Fibroblast of upper back skin (primary cell): ENCODE measurements at places on chromosomes 3 and 15.

DNA sequence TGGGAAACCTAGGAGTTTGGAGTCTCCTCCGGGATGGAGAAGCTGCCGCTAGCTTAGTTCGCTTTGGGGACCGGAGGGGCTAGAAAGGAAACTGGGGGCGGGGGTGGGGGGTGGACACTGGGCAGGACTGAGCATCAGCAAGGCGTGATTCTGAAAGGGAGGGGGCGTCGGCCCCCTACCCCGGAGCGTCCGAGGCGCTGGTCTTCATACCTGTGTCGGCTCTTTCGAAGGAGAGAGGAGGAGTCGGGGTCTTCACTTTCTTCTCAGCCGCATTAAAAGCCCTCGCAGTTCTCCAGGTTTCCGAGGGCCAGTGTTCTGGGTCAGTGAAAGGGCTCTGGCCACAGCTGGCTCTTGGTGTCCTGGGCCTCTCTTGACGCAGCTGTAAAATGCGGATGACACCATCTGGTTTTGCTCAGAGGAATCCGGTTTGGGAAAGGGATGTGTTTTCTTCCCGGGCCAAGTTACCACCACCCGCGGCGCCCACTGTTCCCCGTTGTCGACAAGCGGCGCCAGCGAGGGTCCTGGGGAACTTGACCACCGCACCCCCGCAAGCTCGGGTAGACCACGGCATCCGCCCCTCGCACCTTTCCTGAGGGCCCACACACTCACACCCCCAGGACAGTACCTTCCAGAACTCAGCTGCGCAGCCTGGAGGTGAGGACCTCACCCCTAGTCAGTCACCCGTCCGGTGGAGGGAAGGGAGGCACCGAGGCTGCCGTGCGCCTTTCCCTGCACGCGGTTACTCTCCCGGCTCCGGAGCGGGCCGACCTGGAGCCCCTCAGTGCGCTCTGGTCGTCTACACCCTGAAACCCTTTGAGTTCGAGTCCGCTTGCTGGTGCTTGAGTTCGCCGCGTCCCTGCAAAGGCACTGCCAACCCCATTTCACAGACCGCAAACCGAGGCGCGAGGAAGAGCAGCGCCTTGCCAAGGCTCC is 660 bp downstream of the CCK start:
- no peak for DNase-seq

GRCh38 chr15:45186771-45187577 is 792 bp downstream of the SHF start:
- no peak for DNase-seq

- DNase-seq = peak; percentile 77
These were observed 56.7 kb upstream of the NUDT16 start for GRCh38 chr3:131324923-131325322.

DNA sequence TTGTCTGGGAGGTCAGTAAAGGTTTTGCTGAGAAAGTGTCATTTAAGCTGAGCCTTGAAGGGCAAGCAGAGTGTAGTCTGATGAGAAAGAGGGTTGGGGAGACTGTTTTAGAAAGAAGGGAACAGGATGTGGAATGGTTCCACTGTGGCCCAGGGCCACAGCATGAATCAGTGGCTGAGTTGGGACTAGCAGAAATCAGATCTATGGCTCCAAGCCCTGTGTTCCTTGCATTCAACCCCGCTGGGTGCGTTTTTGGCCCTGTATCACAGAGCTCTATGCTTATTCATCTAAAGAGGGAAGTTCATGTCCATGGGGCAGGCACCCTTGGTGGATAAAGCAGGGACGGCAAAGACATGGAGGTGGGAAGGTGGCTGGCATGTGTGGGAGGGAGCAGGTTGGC is 151.3 kb downstream of the CACNA1D start:
- DNase-seq = no peak

DNA sequence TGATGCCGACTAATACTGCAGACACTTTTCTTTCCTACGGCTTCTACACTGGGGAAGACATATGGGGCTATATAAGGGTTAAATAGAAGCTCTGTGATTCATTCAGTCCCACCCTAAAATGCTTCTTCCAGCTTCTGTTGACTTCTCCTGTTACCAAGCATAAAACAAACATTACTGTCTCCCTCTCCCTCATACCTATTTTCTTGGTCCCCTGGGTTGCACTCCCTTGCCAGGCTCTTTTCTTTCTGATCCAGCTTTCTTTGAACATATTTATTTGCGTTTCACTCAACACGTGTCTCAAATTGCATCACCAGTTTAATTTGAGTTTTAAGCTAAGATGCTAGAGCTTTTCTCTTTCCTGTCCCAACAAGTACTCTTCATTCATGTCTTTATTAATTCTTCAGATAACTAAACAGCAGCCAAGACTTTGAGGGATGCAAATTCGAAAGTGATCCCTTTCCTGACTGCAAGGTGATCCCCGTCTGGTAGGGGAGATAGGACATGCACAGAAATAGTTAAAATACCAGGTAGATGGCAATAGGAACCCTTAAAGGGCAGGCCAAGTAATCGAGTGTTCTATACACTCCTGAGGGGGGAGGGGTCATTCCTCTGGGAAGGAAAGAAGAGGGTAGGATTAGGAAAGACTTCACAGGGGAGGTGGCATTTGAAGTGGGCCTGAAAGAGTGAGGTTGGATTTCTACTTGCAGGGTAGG is 198.6 kb upstream of the BCL6 start:
- DNase-seq = no peak

DNA sequence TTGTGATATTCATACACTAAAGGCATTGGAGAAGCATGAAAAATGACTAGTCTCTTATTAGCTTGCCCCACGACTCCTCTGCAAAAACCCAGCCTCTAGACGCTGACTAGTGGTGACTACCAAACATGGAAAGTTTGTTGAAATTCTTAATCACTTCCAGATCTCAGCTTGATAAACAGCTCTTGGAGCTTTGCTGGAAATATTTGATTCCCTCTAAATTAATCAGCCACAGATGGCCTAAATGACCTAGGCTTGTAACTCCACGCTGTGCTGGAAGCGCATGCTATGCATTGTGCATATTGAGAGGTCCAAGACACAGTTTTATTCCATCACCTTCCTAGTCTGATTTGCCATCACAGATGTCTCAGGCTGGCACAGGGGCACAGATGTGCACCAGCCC is 244.7 kb upstream of the ST8SIA2 start:
- DNase-seq = peak; percentile 85

GRCh38 chr3:16928386-16929132 is 43.8 kb downstream of the PLCL2 start:
- DNase-seq = no peak

DNA sequence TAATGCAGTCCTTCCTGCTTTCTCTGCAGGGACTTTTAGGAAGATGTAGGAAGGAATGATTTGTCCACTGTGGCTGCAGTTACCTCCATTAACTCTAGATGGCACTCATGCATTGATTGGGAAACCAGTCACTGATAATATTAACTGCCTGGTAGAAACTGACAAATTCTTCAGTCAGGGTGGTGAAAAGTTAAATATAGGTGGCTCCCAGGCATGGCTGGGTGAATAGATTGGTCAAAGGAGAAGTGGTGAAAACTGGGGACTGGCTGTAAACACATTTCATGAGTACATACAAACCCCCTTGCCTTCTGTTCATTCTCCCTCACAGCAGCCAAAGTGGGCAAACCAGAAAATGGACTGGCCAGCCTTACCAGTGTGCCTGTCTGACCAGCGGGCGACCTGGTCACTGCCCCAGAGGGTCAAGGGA is 333.4 kb downstream of the THSD4 start:
- DNase-seq = peak; percentile 74

DNA sequence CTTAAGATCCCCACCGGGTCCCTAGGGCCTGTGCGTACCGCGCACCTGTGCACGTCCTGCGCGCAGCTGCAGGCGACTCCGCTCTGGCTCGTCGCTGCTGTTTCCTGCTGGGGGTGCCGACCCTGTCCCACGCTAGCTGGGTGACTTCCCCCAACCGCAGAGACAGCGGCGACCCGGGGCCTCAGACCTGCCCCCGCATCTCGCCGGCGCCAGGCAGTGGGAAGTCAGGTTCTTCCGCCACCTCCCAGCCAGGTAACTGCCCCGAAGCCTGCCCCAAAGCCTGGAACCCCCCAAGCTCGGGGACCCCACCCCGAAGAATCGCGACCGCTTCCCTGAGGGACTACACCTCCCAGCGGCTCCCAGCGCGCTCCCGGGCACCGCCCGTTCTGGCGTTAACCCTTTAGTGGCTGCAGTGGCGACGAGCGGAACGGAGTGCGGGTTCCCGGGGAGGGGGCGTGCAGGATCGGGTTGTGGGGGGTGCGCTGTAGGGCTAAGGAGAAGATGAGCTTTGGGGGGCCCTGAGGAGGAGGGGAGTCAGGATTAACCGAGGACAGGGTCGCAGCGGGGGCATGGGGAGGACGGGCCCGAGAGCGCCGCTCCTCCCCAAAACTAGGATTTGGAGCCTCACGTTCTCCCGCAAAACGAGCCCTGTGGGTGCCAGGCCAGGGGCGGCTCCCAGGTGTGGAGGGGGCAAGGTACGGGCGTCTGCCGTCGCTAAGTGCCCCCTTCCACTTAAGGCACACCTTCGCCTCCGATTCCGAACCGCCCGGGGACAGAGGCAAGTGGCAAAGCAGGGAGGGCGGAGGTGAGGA is 589 bp downstream of the NEIL1 start:
- DNase-seq = peak; percentile 13

- no peak for DNase-seq
These were observed 38.7 kb downstream of the PDIA5 start for GRCh38 chr3:123105201-123106189.

GRCh38 chr3:120637851-120638559 is 41.9 kb downstream of the NDUFB4 start:
- DNase-seq = peak; percentile 32

DNA sequence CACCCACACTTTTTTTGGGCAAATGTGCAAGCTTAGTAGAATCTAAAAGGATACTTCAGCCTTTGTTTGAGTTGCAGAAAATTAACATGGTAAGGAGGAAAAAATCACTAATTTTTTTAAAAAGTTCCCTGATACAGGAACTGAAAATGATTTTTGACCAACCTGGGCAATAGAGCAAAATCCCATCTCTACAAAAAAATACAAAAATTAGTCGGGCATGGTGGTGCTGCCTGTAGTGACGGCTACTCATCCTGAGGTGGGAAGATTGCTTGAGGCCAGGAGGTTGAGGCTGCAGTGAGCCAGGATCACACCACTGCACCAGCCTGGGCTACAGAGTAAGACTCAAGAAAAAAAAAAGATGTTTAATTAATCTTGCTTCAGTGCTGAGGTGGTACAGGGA is 10.6 kb upstream of the GABPB1 start:
- DNase-seq = no peak

DNA sequence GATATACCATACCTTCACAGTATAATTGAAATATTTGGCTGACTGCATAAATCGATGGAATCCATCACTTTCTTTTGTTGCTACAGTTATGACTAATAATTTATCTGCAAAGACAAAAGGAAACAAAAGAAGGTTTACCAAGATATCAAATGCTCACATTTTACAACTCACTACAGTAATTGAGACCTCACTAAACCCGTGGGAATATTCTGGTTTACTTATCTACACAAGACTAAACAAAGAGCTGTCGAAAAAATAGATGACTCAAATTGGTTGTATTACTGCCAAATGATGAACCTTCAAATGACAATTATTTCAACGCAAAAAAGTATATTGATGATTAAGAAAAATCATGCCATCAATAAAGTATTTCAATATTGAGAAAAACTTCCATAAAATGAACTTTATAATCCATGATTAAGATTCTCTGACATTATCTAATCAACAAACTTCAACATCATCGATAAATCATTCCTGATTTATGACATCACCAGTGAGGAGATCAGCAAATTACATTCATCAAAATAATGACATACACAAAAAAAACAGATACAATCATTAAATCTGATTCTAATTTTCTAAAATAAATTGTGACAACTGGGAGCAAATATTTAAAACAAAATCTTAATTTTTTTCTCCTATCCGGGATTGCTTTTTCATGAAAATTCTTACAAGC is 36.7 kb downstream of the PLOD2 start:
- no peak for DNase-seq

DNA sequence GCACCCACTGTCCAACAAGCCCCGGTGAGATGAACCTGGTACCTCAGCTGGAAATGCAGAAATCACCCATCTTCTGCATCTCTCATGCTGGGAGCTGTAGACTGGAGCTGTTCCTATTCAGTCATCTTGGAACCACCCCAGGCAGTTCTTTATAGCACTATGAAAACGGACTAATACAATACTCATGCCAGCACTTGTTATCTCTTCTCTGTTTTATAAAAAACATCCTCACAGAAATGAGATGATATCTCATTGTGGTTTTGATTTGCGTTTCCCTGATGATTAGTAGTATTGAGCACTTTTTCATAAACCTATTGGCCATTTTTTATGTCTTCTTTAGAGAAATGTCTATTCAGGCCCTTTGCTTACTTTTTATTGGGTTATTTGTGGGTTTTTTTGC is 156.2 kb upstream of the ARPP21 start:
- DNase-seq = no peak

DNA sequence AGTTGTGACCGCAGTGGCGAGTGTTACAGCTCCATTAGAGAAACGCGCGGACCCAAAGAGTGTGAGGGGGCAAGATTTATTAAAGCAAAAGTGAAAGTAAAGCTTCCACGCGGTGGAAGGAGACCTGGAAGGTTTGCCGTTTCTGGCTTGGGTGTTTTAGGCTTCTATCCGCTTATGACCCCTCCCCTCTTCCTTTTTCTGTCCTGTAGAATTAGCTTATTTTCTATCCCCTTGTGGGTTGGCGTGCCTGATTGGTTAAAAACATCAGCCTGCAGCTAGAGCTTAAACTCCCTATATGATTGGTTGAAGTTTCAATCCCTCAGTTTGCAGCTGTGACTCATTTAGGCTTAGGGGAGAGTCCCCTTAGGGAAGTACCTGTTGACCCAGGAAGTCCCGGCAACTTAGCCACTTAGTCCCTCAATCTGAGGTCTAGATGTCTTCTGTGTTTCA is 39.6 kb downstream of the C3orf38 start:
- DNase-seq = no peak

DNA sequence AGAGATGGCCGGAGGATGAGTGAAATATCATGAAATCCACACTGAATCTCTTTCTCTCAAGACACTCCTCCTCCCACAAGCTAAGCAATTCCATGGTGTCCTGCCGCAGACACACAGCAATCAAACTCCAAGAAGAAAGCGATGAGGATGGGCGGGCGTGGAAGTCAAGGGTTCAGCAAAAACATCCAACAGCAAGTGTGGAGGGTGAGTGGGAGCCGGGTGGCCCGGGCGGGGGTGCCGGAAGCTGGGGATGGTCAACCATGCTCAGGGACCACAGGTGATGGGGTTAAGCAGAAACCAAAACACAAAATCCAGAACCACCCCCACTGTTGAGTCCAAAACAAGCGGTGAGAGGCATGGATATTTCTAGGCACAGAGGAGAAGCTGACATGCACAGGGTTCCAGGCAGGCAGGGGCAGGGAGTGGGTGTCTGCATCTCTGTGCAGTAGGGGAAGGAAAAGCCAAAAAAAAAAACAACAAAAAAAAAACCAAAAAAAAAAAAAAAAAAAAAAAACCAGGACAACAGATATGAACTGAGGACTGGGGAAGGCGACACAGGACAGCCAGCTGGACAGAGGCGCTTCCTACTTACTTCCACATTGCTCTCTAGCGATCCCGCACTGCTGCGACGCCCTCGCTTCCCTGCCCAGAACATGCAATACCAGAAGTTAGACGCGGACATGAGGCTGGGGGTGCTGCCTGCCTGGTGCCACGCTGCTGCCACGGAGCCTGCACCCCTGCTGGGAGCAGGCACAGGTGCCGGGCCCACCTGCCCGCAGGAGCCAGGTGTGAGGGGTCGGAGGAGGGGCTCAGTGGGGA is 61.0 kb upstream of the RPL32 start:
- no peak for DNase-seq

GRCh38 chr3:100254168-100254777 is 6.5 kb upstream of the TBC1D23 start:
- DNase-seq = peak; percentile 78

GRCh38 chr15:60957111-60957510 is 272.0 kb downstream of the RORA start:
- no peak for DNase-seq

GRCh38 chr15:85318048-85318731 is 62.2 kb upstream of the AKAP13 start:
- peak; percentile 92 for DNase-seq
